Suppressor macrophage treated with lipopolysaccharide for 1 hour (primary cell): ENCODE measurements at places on chromosomes 12 and 14.

- DNase-seq, result peak; percentile 51
These were observed 66.4 kb upstream of the MAP1LC3B2 start for GRCh38 chr12:116492703-116493324.

GRCh38 chr14:92698393-92698792 is 50.0 kb downstream of the LGMN start:
- no peak for DNase-seq

DNA sequence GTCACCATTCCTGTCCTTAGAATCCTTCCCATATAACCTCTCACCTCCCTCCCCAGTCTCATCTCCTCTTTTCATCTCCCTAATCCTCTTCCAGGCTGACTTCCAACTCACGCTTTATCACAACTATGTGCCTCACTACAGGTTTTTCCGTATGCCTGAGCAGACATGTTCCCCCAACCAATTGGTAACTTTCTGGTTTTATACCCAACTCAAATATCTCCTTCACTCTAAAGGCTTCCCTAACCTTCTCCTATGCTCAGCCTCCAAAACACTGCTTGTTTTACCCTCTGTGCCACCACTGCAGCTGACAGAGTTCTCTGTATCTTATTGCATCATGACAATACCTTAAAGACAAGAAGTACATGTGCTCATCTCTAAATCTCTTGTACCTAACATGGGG is 139.7 kb downstream of the KSR2 start:
- DNase-seq, result no peak

- no peak for DNase-seq
These were observed 150.4 kb upstream of the MAX start for GRCh38 chr14:65252482-65253255.

DNA sequence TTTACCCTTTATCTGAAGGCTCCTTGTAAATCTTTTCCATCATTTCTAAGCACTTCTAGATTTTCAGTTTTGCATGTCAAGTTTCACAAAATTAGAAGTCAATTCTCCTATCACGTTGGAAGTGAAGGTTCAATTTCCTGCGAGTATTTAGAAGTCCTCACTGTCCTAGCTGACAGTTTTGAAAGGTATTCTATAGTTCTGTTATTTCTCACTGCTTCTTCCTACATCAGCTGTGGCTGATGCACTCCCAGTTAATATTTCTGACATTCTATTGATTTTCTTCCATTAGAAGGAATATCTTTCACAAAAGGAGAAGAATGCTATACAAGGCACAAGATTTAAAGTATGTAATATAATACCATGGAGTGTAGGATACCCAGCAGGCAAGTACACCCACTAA is 15.8 kb upstream of the TMCC3 start:
- no peak for DNase-seq

DNA sequence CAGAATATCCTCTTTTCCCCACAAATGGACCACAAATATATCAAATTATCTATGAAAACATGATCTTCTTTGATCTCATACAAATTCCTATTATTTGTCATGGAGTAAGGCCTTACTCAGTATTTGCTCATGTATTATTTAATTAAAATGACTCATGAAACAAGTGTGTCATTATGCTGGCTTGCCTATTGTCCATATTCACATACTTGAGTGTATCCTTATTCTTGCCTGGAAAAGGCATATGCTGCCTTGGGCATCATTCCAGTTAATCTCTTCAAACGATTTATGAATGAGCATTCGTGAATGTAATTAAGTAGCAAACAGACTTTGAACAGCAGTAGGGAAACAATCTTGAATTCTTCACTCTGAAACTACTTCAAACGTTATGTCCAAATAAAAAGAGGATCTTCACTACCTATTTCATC is 22.6 kb upstream of the SNRPF start:
- no peak for DNase-seq

GRCh38 chr12:27142101-27142721 is 59.8 kb upstream of the C12orf71 start:
- peak; percentile 80 for DNase-seq

DNA sequence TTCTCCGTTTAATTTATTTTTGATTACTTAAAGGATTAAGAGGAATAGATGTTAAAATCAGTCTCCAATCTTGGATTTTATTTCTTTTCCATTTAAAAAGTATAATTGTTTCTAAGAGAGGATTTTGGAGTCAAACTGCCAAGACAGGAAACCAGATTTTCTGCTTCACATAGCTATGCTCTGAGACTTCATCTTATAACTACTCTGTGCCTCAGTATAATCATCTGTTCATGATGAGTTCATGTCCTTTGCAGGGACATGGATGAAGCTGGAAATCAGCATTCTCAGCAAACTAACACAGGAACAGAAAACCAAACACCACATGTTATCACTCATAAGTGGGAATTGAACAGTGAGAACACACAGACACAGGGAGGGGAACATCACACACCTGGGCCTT is 9.0 kb upstream of the TAS2R31 start:
- no peak for DNase-seq

DNA sequence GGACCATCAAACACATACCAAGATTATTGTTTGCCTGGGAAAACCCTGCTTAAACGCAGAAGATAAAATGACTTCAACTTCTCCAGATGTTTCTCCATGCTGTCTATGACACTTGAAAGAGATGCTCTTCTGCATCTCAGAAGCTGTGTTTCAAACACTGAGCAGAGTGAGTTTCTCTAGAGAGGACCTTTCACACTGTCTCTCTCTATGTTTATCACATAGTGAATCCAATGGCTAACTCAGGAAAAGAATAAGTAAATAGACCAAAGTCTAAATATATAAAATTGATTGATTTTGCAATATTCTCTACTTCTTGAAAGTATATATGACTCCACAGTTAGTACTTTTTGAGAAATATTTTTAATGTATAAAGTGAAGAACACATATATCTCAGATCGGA is 325.6 kb upstream of the USP15 start:
- DNase-seq, result no peak

DNA sequence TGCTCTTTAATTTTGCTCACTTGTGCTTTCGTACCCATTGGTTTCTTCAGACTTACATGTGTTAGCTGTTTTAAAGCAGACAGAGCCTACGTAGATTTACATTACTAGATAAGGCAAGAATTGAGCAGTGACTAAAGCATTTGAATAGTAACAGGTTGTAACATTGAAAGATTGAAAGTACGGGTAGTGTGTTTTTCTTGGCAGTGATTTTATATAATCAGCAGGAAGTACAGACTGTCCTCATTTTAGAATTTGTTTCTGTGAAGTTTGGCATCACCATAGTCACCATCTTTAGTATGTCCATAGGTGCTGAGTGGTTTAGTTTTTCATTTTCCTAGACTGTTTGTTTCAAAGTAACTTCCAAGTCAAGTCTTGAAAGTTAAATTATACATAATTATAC is 14.0 kb downstream of the RTRAF start:
- DNase-seq, result no peak

DNA sequence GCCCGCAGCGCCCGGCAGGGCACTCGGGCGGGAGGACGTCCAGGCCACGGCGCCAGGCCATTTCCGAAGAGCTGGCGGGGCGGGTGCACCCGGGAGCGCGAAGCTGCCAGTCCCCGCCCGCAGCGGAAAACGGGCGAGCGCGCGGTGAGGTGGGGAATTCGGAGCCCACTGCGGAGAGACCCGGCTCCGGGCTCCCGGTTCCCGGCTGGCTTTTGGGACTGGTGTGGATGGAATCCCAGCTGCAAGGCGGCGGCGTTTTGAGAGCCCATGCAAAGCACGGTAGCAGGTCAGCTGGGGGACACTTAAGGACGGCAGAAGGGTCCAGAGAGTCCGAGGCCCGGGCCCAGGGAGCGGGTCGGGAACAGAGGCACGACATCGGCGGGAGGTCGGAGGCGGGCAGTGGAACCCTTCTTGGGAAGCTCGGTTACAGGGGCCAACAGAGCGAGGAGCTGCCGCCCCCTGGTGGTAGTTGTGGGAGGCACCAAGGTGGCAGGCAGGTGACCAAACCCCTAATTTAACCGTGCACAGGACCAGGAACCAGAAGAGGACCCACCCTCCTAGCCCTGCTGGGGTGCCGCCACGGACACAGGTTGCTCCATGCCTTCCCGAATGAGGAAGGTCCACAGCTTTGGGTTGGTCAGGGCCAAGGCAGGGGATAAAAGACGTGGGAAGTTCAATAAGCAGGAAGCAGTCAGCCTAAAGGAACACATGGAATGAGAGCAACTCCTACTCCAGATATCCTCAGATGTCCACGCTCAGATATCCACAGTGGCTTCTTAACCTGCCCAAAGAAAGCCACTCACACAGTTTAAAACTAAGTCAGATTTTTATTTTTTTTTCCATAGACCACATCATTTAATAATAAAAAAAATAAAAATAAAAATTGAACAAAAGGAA is 685 bp upstream of the CDH24 start:
- DNase-seq, result peak; percentile 79

GRCh38 chr14:55221186-55221585 is 29.8 kb upstream of the DLGAP5 start:
- DNase-seq, result peak; percentile 6

DNA sequence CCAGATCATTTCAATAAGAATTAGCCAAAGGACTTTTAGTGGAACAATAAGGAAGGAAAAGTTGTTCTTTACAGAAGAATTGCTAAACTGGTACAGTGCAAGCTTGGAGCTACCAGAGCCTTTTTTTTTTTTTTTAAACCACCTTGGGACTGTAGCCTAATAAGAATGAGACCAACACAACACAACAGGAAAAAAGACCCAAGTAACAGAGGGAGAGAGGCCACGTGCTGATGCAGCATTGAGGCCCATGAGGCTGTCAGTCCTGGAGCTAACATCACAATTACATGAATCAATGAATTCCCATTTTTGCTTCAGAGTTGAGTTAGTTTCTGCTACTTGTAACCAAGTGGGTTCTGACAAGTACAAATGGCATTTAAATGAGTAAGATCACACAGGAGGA is 149.0 kb upstream of the EEA1 start:
- DNase-seq, result no peak

DNA sequence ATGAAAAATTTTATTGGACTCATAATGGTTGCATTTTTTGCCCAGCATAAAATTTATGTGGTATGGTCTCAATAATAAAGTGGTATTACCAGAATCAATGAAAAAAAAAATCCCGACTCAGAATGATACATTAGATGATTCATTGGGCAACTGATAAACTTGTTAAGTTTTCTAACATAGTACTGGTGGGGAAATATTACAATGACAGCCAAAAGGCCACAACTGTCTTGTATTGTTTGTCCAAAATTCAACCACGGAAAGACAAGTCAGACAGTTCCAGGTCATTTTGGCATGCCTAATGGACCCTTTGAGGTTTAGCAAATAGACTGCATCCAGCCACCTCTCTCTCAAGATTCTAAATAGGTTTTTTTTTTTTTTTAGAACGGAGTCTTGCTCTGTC is 70.5 kb upstream of the TRIM9 start:
- DNase-seq, result no peak
